NCI-H1092 treated with DMSO at 0.1 percent for 48 hours (cell line): ENCODE measurements at places on chromosomes 3 and 15.

GRCh38 chr15:60095711-60096110, 91.6 kb downstream of the FOXB1 start:
- no peak for DNase-seq

- no peak for DNase-seq
Observed at GRCh38 chr3:9190276-9190675, 59.2 kb downstream of the SRGAP3 start.

DNA sequence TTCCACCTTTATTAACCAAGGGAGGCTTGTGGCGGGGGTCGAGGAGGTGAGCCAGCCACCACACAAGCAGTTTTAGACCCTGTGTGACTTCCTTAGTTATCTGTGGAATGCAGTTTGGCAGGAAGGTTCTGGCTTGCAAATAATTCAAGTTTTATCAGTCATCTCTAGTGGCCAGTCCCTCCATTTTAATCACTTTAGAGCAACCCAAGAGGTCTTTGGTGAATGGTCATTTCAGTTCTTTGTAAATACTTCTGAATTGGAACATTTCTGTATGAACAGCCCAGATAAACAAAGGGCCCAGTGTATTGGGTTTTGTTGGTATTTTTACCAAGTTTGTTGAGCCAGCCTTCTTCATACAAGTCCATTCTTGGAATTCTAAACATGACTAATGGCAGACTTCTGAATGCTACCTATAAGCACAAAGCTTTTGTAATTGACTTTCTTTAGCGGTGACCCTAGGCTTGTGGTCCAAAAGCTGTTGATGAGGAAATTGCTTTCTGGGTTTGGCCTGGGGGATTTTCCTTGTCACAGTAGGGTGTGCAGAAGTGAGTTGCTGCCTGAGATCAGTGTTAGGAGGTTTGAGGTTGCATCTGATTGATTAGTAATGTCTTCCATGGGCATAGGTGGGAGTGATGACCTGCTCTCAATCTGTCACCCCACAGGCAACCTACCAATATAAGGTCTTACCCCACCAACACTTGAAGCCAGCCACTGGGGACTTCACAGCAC, 193.3 kb upstream of the TOPAZ1 start:
- no peak for DNase-seq

- DNase-seq: no peak
Observed at GRCh38 chr3:189139611-189139940, 32.2 kb upstream of the TPRG1 start.
